G401 (cell line): ENCODE measurements at places on chromosomes 12 and 14.
A peak's percentile ranks its signal among the peaks of the same experiment; 100 is the strongest.

- DNase-seq: no peak
Observed at GRCh38 chr14:69519204-69520100, 34.9 kb downstream of the PLEKHD1 start.

DNA sequence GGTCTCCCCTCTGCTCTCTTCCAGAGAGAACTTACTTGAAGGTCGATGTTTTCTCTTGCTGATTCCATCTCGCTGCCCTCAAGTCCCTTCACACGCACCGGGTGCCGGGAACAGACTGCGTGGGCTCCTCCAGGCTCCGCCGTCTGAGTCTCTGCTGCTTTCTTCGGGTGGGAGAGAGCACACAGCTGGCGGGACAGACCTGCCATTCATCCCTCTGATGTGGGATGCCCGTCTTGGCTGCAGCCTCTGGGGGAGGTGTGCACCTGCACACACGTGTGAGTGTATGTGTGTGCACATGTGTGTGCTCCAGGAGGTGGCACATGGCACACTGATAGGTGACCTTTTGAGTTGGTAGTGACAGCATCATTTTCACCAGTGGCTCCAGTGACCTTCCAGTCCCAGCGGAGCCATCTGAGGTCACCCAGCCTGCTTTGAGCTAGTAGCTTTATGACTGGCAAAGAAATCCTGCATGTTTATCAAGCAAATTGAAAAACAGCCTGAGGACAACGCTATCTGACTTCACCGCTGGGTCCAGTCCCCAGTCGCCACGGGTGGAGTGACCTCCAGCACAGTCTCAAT, at the start of gene NINJ2:
NINJ2 (minus strand) TSS at position 153 of the 579 bp plus-strand sequence; CDS start at position 68, 85 bp downstream.
- no peak for DNase-seq

- no peak for DNase-seq
Observed at GRCh38 chr12:104684884-104685283, 228.1 kb downstream of the CHST11 start.

DNA sequence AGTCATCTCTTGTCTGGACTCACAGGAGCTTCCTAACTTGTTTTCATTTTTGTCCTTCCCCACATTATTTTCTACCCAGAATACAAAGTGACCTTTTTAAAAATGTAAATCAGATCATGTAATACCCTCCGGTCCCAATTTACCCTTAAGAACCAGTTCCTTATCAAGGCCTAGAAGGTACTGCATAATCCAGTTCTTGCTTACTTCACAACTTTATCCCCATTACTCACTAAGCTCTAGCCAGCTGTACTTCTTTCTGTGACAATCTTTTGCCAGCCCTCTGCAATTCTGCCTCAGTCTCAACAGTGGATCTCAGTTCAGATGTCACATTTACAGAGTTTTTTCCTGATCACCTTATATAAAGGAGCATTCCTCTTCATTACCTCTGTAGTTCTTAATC, 11.6 kb downstream of the RAP1B start:
- DNase-seq: no peak

GRCh38 chr14:58492044-58492443, 64.5 kb downstream of the KIAA0586 start:
- DNase-seq: no peak

DNA sequence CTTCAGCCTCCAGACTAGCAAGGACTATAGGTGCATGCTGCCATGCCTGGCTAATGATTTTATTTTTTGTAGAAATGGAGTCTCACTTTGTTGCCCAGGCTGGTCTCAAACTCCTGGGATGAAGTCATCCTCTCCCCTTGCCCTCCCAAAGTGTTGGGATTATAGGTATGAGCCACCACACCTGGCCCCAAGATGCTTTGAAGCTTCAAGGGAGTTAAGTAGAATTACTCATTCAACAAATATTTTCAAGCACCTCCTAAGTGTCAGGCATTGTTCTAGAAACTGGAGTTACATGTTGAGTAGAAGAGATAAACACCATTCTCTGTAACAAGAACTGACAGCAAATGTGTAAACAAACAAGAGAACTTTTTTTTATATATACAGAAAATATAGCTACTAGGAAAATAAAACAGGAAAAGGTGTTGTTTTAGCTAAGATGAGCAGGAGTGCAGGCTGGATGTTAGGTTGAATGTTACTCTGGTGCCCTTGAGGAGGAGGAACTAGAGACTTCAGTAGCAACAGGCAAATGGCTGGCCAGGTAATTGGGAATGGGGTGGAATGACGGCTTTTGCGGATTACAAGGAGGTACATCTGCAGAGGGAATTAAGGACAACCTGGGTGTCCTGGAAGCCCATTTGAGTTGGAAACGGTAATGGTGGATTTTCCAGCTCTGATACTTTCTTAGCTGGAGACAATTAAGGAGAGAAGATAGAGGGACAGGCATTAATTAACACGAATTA, 32.0 kb upstream of the CFAP54 start:
- no peak for DNase-seq

GRCh38 chr14:24279301-24280186, 8.1 kb upstream of the RABGGTA start:
- no peak for DNase-seq

DNA sequence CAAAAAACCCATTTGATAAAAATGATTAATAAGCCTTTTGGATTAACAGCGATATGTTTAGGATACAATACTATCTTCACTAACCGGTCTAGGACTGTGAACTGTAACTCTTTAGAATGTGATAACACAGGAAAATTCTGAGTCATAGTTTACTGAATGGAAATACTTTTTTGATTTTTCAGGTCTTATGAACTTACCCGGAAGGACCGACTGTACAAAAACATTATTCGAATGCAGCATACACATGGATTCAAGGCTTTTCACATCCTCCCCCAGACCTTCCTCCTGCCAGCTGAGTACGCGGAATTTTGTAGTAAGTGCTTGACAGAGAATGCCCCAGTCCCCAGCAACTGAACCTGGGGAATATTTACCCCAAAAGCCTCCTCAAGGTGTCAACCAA, 29.0 kb downstream of the TTLL5 start:
- no peak for DNase-seq

DNA sequence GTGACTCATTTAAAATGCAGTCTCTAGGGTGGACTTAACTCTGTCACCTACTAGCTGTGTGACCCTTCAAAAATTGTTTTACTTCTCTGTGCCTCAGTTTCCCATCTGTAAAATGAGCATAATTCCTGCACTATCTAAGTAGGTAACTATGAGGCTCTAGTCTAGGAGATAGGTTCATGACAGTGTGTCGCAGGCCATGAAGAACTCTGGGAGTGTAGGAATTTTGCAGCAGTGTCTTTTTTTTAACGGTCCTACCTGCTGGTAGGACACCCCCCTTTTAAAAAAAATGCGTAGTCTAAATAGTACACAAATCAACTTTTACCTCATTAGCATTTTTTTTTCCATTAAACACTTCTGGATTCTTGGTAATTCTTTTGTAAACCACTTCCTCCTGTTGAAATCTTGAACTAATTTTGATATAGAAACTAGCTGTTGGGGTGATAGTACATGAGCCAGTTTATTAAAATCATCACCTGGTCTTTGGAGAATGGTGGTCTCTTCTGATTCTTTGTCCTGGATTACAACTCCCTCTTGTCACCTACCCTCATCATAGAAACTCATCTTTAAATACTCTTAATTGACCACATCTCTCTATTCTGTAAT, 86.0 kb upstream of the SLC38A2 start:
- DNase-seq: no peak

GRCh38 chr14:100448376-100448775, 125.2 kb downstream of the SLC25A47 start:
- no peak for DNase-seq

GRCh38 chr12:69513297-69513696, 43.1 kb downstream of the FRS2 start:
- peak; percentile 53 for DNase-seq

DNA sequence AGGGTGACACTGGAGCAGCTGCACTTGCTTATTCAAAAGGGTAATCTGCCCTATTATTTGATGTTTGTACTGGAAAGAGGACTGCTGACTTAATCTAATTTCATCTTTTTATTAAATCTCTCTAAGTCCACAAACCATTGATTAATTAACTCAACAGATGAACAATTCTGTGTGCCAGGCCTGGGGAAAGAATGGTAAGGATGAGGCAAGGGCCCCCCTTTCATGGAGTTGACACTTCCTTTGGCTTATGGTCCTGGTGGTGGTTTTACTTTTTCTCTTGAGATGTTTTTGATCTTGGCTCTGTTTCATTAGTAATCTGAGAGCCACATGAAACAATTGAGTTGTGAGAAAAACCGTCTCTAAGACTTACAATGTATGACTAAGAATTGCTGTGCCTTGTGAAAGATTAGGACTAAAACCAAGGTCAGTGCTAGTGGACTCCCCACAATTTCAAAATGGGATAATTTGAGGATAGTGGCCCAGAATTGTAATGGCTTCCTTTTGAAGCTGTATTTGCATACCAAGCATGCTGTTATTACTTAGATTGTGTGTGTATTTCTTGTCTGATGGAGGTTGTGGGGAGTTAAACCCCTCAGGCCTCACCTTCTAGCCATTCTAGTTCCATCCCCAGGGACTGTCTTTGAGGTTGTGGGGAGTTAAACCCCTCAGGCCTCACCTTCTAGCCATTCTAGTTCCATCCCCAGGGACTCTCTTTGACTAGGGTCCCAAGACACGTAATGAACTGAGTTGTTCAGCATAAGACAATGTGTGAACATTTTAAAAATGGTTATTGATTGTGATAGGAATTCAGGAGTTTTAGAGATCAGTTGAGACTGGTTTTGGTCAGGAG, 52.5 kb upstream of the EVL start:
- no peak for DNase-seq

DNA sequence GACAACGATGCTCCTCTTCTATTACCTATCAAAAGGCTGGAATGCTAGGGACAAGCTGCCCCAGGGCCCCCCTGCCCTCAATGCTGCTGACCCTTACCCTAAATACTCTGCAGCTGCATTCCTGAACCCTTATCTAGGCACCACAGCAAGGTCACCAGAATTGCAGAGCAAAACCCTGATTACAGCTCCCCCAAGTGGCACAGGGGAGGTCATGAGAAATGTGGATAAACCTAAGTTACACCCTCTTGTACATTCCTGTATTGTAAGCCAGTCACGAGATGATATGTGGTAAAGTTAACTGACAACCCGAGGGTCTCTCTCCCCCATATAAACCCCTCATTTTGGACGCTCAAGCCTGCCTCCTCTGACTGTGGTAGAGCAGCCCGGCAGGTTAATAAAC, 411.8 kb upstream of the STXBP6 start:
- no peak for DNase-seq

DNA sequence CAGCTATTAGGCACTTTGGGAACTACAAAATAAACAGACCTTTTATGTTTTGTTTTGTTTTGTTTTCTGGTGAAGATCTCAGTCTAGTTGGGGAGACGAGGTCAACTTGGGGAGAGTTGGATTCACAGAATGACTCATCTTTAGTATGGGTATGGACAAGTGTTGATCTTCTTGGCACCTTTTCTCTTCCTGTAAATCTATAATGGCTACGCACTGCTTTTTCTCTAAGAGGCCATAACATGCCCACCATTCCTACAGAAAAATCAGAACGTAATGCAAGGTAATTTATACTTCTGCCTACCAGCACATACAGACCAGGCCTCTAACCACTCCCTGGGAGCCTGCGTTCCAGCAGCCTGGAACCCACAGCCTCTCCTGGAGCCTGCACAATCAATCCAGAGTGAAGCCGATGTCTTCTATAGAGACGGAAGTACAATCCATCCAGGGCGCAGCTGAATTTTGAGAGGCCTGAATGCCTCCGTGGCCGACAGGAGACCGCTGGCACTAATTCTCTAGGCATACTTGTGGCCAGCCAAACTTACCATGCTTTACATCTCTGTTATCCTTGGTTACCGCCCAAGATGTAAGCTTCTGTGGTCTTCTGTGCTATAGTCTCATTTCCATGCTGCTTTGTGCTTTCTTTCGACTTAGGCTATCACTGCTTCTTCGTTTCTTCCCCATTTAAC, 717 bp downstream of the PPHLN1 start:
- DNase-seq: peak; percentile 33

GRCh38 chr14:68203871-68204270, 384.3 kb downstream of the RAD51B start:
- DNase-seq: no peak

DNA sequence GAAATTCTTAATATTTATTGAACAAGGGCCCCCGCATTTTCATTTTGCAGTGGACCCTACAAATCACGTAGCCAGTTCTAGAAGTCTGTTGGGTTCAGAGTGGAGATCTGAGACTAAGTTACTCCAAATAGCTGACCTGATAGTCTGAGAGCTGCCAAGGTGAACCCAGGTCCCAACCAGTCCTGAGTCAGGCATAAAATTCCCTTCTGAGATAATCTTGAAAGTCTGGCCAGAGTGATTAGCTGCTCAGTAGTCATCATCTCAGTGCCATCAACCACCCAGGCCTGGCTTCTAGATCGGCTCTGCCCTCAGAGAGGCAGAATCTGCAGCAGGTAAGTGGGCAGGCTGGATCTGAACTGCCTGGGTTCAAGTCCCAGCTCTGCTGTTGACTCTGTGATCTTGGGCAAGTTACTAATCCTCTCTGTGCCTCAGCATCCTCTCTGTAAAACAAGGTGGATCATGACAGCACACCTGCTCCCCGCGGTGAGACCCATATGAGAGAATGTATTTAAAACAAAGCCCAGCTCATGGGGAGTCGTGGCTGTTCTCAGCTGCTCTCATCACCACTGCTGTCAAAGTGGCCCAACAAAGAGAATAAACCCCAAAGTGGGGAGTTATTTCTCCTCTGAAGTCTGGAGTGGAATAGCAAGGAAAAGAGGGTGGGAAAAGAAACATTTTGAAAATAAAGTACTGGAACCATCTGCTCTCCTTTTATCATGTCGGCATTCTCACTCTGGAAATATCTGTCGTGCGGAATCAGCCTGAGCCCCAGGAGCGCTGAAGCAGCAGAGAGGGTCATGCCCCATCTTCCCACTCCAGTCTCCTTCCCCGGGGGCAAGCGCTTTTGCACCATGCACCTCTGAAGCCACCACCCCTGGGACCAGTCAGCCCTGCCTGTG, 193.3 kb downstream of the DPF3 start:
- DNase-seq: no peak

GRCh38 chr14:87805315-87805723, 187.7 kb downstream of the GALC start:
- no peak for DNase-seq

- DNase-seq: no peak
Observed at GRCh38 chr12:76836633-76837032, 42.2 kb downstream of the CSRP2 start.

- no peak for DNase-seq
Observed at GRCh38 chr14:84937016-84937415, 592.9 kb upstream of the FLRT2 start.

DNA sequence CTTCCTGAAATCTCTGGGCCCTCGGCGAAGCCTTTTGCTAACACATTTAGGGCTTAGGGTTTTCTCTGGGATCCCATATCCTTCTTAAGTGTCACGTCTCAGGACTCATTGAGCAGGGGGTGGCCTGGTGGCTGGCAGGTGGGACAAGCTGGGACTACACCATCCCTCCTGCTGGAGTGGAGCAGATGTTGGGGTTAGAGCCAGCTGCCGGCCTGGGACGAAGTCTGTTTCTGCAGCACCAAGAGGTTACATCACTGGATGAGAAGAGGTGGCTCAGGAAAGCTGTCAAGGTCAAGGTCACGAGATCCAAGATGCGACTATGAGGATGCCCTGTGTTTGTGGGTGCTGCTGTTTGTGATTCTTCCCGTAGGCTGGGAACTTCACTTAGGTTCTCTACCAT, 16.3 kb downstream of the SMCO2 start:
- DNase-seq: no peak

- no peak for DNase-seq
Observed at GRCh38 chr12:115528466-115528865, 749.0 kb downstream of the MED13L start.

- no peak for DNase-seq
Observed at GRCh38 chr12:104596898-104597843, 140.4 kb downstream of the CHST11 start.

GRCh38 chr14:69170839-69171238, 17.9 kb upstream of the DCAF5 start:
- no peak for DNase-seq
